ENCODE measurements at places on chromosomes 4 and X.

GRCh38 chr4:16259241-16259888, 33.1 kb upstream of the TAPT1 start:
- DNase-seq, result no peak

GRCh38 chrX:131402124-131402811, 113.2 kb upstream of the IGSF1 start:
- DNase-seq, result no peak

DNA sequence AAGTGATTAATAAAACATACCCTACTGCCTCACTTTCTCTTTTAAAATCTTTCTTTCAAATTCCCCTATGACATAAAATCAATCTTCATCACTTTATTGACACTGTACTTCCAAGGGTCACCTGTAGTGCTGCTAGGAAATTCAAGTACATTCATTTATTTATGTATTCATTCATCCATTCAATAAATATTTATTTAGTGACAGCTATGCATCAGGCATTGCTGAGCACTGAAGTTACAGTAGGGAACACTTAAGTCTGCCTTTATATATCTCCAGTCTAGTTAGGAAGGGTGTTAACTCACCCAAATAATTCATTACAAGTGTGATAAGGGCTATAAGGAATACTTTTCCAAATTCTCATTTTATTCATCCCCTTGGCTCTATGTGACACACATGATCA, 2.3 kb downstream of the SYTL5 start:
- DNase-seq, result no peak

DNA sequence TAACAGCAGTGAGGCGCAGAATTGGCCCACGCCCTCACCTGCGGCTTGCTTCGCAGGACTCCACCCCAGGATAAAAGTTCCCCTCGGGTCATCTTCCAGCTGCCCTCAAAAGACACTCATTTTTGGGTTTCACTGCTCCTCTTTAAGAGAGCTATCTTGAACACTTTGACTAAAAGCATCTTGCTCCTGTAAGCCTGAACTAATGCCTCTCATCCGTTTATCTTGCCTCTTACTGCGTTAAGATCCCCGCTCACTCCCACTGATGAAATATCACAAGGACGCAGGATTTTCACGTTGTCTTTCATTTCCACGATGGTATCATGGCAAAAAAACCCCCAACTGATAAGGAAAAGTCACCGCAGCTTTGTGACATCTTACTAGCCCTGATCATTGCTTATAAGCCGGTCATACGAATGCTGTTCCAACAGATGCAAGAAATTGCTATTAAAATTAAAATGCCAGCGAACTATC, 591 bp upstream of the ACSL4 start:
- no peak for DNase-seq

DNA sequence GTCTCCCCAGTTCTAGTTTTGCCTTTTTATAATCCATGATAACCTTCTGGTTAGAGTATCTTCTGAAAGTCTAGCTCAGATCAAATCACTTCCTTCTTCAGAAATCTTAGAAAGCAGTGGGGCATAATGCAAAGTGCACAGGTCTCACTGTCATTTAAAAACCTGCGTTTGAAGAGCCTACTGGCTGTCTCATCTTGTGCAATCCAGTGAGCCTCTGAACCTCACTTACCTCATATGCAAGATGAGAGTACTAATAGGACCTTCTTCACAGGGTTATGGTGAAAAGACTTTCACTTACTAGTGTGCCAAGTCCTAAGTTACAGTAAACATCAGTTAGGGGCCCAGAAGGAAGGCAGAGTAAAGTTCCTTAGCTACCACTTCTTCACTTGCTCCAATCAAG, 131.4 kb downstream of the ENOX2 start:
- no peak for DNase-seq

- no peak for DNase-seq
Observed at GRCh38 chrX:40573763-40574162, 7.0 kb upstream of the ATP6AP2 start.
